Small intestine (tissue), 16 donors: ENCODE measurements at places on chromosomes 4 and X.

DNA sequence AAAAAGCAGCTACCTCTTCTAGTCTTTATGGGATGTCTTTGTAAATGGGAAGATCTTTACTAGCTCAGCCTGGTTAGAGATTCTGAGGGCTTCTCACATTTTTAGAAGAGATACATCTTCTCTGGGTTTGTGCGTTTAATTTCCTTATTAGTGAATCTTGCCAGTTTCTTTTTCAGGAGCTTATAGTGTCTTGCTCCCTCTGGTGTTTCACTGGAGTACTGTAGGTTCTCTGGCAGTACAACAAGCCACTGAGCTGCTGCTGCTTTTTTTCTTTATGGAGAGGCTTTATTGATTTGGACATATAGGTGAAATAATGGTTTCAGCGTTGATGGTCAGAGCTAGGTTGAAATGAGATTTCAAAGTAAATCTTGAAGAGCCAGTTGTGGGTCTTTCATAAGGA is 82.9 kb downstream of the LAS1L start:
- DNase-seq: peak; percentile 14

DNA sequence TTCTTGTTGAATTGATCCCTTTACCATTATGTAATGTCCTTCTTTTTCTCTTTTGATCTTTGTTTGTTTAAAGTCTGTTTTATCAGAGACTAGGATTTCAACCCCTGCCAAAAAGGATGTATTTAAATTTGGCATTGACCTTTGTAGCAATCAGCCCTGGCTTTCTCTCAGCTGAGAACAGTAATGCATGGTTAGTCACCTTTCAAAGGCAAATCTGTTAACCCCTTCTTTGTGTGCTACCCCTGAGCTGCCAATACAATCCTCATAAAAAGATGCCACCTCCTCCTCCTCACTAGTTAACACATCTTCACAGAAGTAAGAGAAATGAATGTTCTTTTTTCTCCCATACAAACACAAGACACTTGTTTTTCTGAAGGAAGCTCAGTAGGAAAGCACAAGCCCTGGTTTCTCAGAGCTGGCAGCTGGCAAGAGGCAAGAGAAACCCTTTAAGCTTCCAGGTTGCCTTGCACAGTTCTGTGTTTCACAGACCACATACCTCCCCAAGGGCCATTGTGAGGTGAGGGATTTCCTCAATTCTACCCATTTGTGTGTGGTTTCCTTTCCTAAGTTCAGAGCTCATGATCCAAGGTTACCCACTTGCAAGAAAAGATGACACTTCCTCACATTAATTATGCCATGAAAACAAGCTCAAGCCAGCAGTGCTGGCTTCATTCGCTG is 122.6 kb downstream of the RCHY1 start:
- DNase-seq: no peak

DNA sequence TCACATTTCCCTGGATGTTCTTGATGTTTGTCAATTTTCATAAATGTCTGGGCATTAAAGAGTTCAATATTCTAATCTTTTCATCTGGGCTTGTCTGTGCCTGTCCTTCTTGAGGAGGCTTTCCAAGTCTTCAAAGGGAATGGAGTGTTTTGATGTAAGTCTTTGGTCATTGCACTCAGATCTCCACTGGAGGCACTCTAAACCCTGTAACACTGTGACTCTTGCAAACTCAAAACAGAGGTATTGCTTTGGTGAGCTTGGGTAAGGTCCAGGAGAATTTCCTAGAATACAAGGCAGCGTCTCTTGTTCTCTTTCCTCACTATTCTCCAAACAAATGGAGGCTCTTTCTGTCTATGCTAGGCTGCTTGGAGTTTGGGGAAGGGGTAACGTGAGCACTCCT is 1118.1 kb upstream of the PABPC4L start:
- DNase-seq: no peak

- no peak for DNase-seq
These were observed 86.9 kb downstream of the TMEM164 start for GRCh38 chrX:110089656-110090403.

DNA sequence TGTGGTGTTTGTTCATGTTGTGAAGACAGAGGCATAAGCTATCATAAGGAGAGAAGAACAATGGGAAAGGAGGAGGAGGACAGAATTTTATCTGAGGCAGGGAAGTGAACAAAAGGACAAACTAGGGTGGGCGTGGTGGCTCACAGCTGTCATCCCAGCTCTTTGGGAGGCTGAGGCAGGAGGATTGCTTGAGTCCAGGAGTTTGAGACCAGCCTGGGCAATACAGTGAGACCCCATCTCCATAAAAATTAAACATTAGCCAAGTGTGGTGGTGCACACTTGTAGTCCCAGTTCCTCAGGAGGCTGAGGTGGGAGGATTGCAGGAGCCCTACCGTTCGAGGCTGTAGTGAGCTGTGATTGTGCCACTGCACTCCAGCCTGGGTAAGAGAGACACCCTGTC is 49.9 kb downstream of the TMEM154 start:
- DNase-seq: no peak

DNA sequence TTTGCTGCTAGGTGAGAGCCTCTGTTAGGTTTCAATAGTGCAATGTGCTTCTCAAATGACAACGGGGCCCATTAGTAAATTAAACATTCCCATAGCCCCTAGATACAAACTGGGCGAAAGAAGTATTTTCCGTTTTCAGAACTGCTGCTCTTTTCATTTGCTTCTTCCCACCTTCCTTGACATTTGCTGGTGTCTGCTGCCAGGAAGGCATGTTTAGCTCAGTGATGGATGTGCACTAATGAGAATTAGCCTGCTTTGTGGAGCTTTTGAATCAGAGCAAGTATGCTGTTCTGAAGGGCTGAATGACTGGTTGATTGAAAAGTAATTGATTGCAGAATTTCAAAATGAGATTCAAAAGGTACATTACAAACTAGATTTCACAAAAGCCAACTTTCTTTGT is 57.0 kb downstream of the SHROOM3 start:
- DNase-seq: no peak

GRCh38 chr4:74370912-74371311 is 6.0 kb downstream of the EREG start:
- DNase-seq: peak; percentile 65

DNA sequence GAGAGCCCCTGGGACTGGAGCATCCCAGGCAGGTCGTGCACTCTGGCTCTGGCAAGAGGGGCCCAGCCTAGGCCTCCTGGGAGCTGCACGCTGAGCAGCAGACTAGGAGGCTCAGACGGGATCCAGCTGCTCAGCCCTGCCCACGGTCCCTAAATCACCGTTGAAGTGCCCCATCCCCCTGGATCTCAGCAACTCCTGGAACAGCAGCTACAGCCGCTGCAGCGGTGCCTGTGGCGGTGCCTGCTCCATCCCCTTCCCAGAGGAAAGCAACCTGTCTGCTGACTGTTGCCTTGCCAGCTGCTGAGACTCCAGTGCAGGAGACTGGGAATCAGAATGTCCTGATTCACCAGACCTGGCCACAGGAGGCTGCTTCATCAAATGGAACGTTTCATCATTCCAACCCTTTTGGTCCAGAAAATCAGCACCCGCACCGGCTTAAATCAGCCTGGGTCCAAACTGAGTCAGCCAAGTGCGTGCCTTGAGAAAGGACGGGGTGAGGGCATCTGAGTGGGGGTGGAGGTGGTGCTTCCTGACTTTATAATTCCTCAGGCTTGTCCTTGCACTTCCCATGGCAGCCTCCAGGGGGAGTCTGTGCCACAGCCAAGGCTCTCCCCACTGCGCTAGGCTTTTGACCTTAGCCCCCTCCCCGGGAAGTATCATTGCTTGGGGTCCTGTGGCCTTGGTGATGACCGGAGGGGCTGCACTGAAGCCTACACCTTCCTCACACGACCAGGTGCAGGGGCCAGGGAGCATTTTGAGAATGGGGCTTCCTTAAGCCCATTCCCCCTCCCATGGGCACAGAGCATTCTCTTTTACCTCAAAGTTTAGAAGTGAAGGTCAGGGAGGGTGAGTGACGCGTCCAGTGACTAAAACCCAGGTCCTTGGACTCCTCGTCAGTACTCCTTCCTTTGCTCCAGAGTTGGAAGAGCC is 6.5 kb downstream of the ZNF185 start:
- DNase-seq: peak; percentile 28

DNA sequence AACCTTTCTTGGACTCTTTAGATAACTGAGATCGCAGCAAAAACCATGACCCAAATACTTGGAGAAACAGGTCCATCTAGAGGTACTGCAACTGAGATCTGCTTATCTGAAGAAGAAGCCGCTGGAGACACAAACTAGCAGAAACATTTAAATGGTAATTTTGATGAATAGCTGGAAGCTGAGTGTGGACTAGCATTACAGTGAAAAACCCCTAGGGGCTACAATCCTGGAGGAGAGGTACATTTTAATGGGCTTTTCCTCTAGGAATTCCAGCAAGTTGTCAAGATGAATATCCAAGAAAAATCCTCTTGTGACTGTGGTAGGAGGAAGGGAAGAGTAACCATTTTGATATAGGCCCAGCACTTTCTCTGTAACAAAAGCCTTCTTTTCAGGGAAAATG is 592.5 kb upstream of the GRIA3 start:
- DNase-seq: no peak

DNA sequence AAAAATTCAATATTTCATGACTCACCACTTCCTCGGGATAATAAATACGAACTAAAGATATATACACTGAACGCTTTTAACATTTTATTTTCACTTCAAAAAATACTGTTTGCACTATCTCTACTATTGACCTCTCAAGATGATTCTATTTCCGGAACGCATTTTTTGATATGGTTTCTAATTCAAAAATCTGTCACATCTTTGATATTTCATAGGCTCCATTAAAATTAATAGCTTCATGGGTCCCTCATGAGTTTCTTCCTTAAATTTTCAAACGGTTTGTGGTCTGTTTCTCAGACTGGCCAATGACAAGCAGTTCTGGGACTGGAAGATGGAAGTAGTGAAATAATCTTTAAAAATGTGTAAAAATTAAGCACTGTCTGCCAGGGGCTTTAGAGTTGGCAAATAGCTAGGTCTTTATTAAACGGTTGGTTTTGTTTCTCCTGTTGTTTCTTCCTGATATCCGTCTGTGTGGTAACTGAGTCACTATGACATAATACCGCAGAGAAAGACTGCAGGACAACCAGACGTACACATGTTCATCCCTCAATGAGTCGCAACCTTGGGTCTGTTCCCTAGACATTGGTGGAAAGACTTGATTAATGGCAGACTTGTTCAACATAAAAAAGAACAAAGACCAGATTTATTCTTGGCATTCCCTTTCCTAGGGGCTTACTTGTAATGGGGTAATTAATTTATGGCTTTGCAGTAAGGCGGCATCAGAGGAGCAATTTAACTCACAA is 133.8 kb downstream of the PALLD start:
- DNase-seq: peak; percentile 5

DNA sequence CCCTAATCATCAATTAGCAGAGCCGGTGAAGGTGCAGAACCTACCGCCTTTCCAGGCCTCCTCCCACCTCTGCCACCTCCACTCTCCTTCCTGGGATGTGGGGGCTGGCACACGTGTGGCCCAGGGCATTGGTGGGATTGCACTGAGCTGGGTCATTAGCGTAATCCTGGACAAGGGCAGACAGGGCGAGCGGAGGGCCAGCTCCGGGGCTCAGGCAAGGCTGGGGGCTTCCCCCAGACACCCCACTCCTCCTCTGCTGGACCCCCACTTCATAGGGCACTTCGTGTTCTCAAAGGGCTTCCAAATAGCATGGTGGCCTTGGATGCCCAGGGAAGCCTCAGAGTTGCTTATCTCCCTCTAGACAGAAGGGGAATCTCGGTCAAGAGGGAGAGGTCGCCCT is 3.3 kb upstream of the OPN1LW start:
- DNase-seq: no peak

GRCh38 chr4:78534286-78534955 is 17.1 kb upstream of the ANXA3 start:
- DNase-seq: no peak

- DNase-seq: no peak
These were observed 1.3 kb downstream of the IL21 start for GRCh38 chr4:122619611-122620010.

DNA sequence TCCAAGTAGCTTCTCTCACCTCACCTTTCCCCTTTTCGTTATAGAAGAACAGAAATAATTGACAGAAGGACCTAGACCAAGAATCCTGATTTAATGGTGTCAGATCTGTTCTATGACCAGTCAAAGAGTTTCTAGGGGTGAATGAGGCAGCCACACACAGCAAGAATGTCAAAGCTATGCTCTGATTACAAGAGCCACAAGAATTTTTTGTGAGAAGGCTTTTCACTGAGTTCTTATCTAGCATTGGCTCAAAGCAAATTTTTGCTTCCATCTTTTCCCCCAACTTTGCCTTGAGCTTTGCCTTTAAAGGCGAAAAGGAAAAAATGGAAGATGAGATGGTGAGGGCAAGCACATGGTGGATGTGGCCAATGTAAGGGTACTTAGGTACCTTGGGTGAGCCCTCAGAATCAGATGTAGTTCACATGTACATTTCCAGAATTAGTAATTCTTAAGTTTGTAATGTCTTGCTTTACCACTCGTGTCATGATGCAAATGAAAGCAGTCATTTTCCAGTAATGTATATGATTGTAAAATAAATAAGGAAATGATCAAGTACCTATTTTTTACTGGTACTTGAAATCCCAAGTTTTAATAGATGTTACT is 23.5 kb downstream of the FMR1 start:
- no peak for DNase-seq

GRCh38 chr4:67470871-67471270 is 74.4 kb downstream of the CENPC start:
- DNase-seq: no peak

DNA sequence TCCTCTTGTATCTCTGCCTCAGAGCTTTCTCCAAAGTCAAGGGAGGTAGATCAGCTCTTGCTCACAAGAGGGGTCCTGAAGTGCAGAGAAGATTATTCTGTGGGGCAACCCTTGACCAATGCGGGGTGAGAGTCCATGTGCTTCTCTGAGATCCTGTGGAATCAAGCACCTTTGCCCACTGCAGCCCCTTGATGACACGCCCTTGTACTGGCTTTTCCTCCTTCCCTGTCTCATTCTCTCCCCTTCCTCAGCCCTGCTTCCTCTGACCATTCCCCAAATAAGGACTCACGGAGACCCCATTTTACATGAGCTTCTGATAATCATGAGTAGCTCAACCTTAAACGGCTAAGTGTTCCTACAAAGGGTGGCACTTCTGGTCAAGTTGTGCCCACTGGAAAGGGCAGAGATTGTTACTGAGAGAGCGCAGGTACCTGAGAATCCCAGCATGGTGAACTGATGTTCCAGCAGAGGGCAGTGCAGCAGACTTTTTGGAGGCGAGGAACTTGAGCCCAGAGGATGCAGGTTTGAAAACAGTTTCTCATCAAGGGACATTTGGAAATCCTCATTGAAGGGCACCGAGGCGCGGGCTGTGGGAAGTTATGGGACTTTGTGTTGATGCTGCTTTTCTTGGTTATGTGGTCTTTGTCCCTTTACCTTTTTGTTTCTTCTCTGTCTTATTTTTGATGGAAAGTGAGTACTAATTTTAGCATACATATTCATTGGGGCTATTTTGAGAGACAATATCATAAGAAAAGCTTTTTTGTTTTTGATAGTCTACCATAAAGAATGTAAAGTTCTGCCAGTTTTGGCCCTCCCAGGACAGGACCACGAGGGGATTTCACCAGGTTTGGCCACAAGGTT is 201.3 kb downstream of the RBM46 start:
- DNase-seq: peak; percentile 29
